ENCODE measurements at places on chromosomes 6 and 20.

- no peak for DNase-seq
Measured at GRCh38 chr6:154306696-154307095, 49.9 kb downstream of the IPCEF1 start.

DNA sequence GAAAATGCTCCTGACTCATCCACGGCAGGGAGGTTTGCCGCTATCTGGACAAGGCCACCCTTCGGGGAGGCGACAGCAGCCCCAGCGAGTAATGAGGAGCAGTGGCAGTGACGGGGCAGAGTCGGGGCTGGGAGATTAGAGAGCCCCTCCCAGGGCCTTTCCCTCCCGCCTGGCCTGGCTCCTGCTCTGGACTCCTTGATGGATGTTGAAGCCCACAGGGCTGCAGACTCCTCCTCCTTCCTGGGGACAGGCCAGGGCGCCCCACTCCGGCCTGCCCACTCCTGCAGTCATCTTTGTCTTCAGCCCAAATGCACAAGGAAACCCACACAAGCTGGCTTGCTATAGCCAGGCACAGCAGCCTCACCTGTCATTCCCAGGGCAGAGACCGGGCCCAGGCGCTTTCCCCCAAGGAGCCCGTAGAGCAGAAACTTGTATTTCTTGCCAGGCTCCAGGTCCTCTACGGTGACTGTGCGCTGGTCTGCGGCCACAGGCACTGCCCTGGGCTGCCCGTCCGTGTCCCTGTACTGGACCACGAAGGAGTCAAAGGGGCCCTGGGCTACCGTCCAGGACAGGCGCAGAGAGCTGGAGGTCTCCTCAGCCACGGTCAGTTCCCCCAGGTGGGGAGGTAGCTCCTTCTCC is 7.7 kb downstream of the CYP21A2 start:
- no peak for DNase-seq

- DNase-seq, result no peak
Measured at GRCh38 chr6:30219244-30219643, 6.0 kb upstream of the TRIM26 start.

- DNase-seq, result no peak
Measured at GRCh38 chr6:42099340-42100028, 42.9 kb downstream of the C6orf132 start.

DNA sequence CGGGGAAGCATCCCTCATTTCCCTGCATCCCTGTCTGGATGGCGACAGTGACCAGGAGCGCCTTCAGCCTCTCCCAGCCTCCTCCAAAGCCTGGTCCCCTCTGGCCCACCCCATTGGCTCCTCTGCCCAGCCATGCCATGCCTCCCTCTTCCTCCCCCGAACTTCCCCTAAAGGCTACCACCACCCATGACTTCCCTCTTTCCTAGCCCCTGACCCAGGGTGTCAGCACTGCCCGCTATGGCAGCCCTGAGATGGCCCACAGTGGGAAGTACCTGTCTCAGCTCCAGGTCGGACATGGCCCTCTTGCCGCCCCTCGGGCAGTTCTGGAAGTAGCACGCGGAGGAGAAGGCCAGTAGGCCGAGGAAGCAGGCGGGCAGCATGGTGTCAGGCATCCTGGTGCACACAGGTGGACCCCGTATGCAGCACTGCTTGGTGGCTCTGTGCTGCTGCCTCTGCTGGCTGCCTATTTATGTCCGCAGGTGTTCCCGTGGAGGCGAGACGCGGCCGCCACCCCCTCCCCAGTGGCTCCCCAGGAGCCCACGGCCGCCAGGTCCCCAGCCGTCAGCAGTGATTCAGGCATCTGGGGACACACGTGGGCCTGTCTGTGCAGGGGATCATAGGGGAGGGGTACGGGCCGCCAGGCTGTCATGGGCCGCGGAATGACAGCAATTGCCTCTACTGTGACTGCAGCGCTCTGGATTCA is at the start of gene AVP:
TSS of gene AVP (minus strand) at position 442 of the 703 bp plus-strand sequence. CDS start at position 392, 50 bp downstream.
- DNase-seq, result no peak

- DNase-seq, result no peak
Measured at GRCh38 chr6:45445749-45446549, 68.2 kb upstream of the SUPT3H start.

DNA sequence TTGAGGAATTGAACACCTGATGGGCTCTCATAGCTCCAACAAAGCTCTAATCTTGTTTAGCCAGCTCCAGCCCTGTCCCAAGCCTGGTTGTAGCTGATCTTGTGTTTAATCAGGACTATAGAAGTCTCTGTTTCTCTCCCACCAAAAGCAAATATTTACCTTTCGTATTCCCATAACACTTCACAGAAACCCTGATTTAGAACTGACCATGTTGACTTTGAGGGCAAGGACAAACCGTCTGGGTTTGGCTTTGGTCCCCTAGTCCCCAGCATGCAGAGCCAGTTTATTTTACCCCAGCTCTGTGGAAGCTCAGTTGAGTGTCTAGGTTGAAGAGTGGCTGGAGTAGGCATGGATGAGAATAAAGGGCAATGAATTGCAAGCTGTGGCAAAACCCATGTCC is 18.0 kb upstream of the SIM1 start:
- no peak for DNase-seq

- no peak for DNase-seq
Measured at GRCh38 chr20:1622450-1622849, 2.6 kb upstream of the SIRPB1 start.

DNA sequence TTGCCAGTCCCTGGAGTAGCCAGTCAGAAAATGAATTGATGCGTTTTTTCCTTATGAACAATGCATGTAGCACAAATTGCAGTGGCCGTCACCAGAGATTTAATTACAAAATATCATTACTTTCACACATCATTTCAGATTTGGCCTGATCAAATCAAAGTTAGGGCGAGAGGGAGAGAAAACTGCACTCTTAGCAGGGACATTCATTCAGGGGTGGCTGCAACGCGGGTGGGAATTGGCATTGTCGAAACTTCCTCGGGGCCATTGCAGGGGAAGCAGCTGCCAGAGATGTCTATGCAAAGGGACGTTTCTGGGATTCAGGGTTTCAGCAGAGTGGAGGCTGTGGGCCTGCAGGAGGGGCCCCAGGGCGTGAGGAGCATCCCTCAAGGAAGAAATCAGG is 76.5 kb upstream of the TOP1 start:
- DNase-seq, result no peak

DNA sequence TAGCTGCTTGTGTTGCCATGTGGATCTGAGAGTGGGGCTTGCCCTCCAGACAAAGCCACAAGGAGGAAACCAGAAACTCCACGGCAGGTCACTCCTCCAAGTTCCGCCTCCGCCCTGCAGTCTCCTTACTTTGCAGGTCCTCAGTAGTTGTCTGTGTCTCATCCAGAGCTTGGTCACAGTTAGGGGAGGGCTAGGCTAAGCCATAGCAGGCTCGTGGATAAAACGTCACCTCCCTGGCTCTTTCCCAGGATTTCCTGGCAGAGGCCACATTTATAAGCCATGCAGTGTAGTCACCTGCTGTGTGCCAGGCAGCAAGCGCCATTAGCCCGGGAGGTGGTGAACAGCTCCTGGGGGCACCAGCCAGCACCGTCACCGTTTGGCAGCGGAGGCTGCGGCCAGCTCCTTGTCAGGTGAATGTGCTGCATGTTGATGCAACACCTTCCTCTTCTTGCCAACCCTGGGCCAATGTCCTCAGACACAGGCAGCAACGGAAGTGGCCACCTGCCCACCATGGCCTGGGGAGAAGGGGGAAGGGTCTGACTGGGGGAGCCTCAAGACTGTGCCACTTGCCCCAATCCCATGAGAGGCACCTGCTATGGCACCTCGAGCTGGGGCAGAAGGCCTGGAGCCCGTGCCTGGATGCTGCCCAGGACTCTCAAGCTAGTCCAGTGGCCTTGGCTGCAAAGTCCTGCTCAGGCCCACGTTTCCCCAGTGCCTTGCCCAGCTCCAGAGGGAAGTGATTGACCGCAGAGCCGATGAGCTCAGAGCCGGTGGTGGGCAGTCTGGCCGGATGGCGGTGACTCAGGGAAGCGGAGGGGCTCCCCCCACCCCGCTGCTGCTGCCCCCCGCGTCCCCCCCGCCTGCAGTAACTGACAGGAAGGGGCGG is 39.0 kb upstream of the SLCO4A1 start:
- DNase-seq, result no peak

GRCh38 chr6:157329829-157330228 is 6.5 kb upstream of the TMEM242 start:
- no peak for DNase-seq

- no peak for DNase-seq
Measured at GRCh38 chr6:36916126-36916525, 30.4 kb downstream of the C6orf89 start.

- no peak for DNase-seq
Measured at GRCh38 chr6:106124437-106125430, 38.6 kb downstream of the PRDM1 start.

GRCh38 chr20:17315407-17316231 is 88.8 kb downstream of the PCSK2 start:
- no peak for DNase-seq

GRCh38 chr20:60424267-60424902 is 466.2 kb downstream of the CDH26 start:
- DNase-seq, result no peak

DNA sequence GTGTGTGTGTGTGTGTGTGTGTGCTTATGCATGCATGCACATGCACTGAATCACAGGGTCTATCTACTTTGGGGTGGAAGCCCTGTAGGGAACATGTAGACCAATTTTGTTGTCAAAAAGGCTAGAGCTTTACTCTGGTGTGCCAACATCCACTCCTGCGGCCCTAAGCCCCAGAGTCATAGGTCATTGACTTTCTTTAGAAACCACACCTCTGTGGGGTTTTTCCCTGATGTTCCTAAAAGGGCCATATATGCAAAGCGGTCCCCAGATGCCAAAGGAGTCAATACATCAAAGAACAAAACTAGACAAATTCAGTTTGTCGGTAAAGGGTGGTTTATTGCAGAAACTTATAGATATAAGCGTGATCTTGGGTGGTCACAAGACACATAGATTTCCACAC is 29.8 kb upstream of the SLC2A12 start:
- no peak for DNase-seq

- DNase-seq, result no peak
Measured at GRCh38 chr6:141688916-141689315, 443.8 kb upstream of the GJE1 start.

DNA sequence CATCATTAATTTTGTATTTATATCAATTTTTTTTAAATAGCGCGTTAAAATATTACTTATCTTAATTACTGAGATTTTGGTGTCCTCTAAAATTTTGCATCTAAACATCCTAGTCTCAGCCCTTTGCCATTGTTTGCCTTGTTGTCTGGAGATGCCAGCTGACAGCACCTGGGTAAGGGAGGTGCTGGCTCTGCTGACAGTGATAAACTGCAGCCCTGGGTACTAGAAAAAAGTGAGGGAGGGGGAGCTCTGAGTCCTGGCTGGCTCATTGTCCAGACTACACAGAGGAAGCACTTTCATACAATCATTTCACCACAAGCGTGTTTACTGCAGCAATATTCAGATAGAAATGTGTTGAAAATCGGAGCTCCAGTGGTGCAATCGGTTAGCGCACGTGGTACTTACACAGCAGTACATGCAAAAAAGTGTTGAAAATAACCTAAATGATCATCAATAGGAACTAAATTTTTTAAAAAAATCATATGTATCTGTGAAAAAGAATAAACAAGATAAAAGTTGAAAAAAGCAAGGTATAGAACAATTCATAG is 18.5 kb upstream of the UBR2 start:
- DNase-seq, result no peak

- DNase-seq, result no peak
Measured at GRCh38 chr20:34491226-34491931, 24.8 kb upstream of the DYNLRB1 start.

DNA sequence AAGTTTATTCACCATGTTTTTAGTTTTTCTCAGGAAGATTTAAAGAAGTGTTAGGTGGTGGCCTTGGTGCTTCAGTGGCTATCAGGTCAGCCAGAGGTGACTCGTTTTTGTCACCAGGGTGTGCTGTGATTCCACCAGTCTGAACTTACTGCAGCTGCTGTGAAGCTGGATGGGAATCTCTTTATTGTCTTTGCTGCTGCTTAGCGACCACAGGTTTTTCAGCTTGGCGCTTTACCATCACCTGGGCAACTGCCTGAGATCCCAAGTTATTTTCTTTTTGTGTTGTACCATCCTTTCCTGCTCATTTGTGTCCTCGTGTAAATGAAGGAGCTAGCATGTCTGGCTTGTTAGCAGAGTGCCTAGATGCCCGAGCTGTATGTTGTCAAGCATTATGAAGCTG is 146.9 kb downstream of the MACROD2 start:
- DNase-seq, result no peak

- no peak for DNase-seq
Measured at GRCh38 chr6:22801831-22802230, 232.5 kb downstream of the HDGFL1 start.

DNA sequence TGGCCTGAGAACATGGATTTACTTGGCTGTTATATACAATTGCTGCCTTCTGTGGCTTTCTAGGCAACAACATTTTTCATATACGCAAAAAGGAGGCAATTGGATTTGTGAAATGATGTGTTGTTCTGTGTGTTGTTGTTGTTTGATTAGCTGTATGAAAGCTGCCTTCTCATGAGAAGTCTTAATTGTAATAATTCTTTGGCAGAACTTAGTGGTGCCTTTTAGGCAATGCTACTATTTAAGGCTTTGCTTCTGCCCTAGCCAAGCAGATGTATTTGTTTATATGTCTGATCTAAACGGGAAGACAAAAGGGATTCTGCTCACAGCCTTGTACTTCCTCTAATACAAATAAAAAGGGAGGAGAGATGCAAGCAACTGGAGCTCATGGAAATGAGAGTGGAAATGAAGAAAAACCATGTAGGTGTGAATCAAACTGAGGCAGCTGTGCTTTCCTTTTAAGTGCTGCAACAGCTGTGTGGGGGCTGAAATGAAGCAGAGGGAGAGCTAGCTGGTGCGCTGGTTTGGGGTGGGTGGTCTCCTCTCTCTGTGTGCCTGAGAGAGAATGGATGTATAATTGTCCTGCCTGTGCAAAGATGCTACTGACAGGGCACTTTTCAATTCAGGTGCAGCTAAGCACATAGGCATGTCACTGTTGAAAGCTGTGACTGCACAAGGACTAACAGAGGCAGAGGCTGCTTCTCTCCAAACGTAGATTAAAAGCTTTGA is 386.9 kb upstream of the MAN1A1 start:
- DNase-seq, result no peak

GRCh38 chr6:107079429-107079828 is 35.9 kb downstream of the BEND3 start:
- DNase-seq, result no peak

DNA sequence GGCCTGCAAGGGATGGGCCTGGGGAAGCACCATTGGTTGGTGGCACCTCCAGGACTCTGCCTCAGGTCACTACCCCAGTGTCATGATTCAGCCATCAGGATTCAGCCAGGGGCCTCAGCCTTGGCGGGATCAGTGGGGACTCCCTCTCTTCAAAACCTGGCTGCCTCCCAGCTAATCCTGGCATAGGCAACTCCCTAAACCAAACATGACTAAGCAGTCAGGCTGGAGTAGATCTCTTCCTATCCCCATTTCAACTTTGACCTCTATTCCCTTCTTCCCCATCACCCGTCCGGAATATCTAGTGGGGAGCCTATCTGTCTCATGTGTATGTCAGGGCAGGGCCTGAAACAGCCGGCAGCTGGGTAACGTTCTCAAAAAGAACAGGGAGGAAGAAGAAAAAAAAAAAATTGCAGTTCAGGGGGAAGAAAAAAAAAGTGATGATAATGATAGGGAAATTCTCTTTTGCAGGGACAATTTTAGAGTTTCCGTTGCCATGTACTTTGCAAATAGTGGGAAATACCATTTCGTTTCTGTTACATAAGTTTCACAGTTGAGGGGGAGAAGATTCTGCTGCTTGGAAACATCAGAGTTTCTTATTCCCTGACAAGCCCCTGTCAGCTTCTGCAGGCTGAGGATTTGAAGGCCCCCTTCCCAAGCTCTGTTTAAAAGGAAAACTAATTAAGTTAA is 4.1 kb upstream of the PREX1 start:
- DNase-seq, result no peak

Measured in activated CD8-positive, alpha-beta memory T cell treated with anti-CD3 and anti-CD28 coated beads for 1 hour (primary cell).